ENCODE measurements at places on chromosomes 13 and 19.
A peak's percentile ranks its signal among the peaks of the same experiment; 100 is the strongest.

GRCh38 chr13:111414341-111414740, 93.9 kb downstream of the TEX29 start:
- DNase-seq, result no peak

DNA sequence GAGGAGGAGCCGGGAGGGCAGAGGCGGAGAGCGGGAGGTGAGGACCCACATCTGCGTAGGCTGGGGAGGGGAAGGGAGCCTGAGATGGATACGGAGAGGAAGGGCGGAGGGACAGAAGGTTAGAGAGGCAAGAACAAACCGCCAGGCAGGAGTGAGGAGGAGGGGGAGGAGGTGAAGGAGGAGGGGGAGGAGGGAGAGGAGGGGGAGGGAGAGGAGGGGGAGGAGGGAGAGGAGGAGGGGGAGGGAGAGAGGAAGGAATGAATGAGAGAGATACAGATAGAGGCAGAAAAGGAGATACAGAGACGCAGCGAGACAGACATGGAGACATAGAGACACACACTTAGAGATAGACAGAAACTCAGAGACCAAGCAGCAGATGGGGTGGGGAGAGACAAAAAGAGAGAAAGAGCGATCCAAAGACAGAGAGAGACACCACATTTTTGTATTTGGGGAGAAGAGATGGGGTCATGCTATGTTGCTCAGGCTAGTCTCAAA, 782 bp upstream of the CA11 start:
- DNase-seq, result no peak

DNA sequence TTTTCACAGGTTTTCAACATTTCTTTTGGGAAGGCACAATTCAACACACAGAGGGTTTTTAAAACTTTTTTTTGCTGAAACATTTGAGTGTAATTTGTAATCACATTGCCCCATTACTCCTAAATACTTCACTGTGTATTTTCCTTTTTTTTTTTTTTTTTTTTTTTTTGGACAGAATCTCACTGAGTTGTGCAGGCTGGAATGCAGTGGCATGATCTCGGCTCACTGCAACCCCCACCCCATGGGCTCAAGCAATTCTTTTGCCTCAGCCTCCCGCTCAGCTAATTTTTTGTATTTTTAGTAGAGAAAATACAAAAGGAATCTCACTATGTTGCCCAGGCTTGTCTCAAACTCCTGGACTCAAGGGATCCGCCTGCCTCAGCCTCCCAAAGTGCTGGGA, 14.8 kb upstream of the DNAJC15 start:
- DNase-seq, result no peak

GRCh38 chr19:48755084-48755641, at the start of gene FGF21:
Gene FGF21, plus strand, starts transcription at chr19:48755524. Its CDS starts 713 bp downstream, at chr19:48756237.
- DNase-seq, result no peak

DNA sequence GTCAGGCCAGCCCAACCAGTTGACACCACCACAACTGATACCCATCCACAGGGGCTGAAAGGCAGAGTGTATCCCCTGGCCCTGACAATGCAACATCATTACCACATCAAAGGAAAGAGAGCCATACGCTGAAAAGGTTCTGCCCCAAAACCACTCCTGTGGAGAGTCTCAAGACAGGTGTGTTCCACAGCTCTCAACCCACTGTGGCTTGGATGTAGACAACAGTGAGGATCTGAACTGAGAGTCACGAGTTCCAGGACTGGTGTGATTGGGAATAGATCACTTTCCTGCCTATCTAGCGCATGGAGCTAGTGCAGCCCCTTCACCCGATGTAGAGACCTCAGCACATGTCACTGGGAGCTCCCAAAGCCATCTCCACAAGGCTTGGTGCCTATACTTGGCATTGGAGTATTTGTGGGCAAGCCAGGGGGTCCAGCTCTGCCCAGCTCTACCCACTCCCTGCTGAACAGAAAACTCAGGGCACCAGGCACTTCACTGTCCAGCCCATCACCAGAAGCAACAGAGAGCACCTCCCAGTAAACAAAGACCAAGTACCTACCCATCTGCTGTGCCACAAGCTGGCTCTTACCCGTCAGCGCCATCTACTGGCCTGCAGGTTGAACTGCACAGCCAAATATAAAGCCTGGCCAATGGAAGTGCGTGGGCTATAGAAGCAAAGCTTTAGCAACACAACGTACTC, 579.5 kb downstream of the UQCRFS1 start:
- DNase-seq, result peak; percentile 6

- no peak for DNase-seq
These were observed 1269.7 kb upstream of the SPRY2 start for GRCh38 chr13:81610644-81611043.

DNA sequence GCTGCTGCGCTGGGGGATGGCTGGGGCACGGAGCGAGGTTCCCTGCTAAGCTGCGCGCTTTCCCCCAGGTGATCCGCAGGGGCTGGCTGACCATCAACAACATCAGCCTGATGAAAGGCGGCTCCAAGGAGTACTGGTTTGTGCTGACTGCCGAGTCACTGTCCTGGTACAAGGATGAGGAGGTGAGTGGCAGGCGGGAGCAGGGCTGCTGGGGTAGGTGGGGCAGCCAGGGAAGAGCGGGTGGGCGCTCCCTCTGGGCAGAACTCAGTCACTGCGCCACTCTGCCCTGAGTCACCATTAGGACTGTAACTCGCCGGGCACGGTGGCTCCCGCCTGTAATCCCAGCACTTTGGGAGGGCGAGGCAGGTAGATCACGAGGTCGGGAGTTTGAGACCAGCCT, 23.8 kb downstream of the TMED1 start:
- no peak for DNase-seq

GRCh38 chr13:25024175-25024574, 71.8 kb upstream of the PABPC3 start:
- DNase-seq, result no peak

GRCh38 chr19:1632462-1633268, 19.8 kb downstream of the TCF3 start:
- no peak for DNase-seq

GRCh38 chr19:29083863-29084262, 129.1 kb downstream of the UQCRFS1 start:
- DNase-seq, result no peak

- no peak for DNase-seq
These were observed 136.2 kb downstream of the KLF12 start for GRCh38 chr13:73997964-73998363.

GRCh38 chr13:94201022-94201421, 278.5 kb downstream of the DCT start:
- no peak for DNase-seq

DNA sequence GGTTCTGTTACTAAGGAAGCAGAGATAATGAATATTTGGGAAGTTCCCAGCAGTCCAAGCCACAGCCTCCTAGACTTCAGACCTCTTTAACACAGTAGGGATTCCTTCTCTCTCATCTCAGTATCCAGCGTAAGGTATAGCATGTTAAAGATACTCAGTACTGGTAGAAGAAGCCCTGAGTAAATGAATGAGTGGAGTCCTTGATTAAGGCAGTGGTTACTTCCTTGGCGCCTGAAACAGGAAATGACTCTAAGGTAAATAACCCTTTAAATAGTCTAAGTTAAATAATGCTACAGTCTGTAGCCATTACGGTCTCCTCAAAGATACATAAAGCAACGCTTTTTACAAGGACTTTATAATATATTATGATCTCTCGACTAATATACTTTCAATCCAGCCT, 650.8 kb upstream of the MIR17HG start:
- DNase-seq, result no peak

GRCh38 chr19:41947091-41947490, 12.0 kb downstream of the RABAC1 start:
- DNase-seq, result no peak

- no peak for DNase-seq
These were observed 47.2 kb downstream of the C13orf42 start for GRCh38 chr13:51063909-51064308.

GRCh38 chr19:14395262-14395661, 14.0 kb downstream of the ADGRE5 start:
- DNase-seq, result no peak

DNA sequence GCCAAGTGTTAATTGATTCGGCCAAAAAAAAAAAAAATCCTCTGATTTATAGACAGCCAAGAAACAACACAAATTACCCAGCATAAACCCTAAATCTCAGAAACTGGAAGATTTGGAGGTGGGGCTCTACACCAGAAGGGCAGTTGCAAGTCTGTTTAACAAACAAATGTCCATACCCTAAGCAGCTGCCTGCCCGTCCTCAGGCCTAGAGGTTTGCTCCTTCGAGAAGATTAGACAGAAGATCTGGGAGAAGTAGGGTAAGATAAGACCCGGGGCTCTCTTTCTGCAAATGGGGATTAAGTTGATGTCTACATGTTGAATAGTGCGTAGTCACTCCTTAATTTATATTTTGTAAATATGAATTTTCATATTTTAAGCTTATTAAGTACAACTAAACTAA, 3.4 kb upstream of the N4BP2L1 start:
- no peak for DNase-seq

GRCh38 chr13:44382635-44383145, 9.1 kb downstream of the SERP2 start:
- no peak for DNase-seq

- no peak for DNase-seq
These were observed 3.9 kb upstream of the B9D2 start for GRCh38 chr19:41367848-41368301.

- DNase-seq, result no peak
These were observed 247.3 kb downstream of the KCTD12 start for GRCh38 chr13:76638882-76639281.

DNA sequence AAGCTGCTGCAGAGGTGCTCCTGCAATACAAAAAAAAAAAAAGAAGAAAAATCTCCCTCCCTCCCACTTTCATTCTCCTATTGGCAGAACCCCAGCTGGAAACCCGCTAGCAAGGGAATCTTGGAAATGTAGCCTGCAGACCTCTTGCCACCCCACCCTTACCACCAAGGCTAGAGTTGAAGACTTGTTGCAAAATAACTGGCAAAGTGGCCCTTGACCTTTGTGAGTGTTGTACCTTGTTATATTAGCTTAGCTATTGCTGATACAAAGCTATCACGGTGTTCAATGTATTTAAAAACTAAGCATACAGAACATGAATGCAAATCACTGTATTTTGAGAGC, 57.5 kb upstream of the KCTD4 start:
- DNase-seq, result no peak

- no peak for DNase-seq
These were observed 7.7 kb upstream of the NANOS2 start for GRCh38 chr19:45922281-45922680.

- no peak for DNase-seq
These were observed 212.9 kb downstream of the PCDH9 start for GRCh38 chr13:67017276-67017675.

DNA sequence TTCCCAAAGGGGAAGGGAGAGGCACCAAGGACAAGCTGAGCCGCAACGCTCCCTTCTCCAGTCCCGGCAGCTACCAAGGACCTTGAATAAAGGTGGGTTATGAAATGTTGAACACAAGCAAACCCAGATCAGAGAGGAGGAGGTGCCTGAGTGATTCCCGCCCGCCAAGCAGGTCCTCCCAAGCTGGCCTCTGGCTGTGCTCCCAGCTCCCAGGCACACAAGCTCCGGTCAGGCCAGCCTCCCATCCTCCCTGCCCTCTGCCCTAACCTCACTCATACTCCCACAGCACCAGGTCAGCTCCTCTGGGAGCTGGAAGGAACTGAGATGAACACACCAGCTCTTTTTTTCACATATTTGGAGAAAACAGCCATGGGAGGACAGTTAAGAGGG, 3.7 kb downstream of the NAPA start:
- DNase-seq, result no peak

DNA sequence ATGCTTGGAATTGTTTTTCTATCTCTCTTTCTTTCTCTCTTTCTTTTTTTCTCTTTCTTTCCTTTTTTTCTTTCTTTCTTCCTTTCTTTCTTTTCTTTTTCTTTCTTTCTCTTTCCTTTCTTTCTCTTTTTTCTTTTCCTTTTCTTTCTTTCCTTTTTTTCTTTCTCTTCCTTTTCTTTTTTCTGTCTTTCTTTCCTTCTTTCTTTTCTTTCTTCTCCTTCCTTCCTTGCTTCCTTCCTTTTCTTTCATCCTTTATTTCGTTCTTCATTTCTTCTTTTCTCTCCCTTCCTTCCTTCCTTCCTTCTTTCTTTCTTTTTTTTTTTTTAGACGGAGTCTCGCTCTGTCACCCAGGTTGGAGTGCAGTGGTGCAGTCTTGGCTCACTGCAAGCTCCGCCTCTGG, 1.9 kb upstream of the MEX3D start:
- DNase-seq, result no peak

DNA sequence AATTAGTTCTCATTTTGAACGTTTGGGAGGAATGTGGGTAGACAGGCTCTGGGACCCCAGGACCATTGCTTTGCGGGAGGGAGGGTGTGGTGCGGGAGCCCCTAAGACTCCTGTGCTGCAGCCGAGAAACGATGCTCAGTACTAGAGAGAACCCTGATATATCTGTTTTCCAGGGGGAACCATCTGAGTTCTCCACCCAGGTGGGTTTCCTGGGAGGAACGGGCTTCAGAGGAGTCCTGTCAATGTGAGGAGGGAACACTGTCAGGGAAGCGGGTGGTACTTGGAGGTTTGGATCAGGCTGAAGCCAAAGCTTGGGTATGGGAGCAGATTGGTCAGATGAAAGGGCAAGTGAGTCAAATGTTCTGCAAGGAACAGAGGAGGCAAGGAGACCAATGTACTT, 358.0 kb downstream of the FGF9 start:
- DNase-seq, result no peak

DNA sequence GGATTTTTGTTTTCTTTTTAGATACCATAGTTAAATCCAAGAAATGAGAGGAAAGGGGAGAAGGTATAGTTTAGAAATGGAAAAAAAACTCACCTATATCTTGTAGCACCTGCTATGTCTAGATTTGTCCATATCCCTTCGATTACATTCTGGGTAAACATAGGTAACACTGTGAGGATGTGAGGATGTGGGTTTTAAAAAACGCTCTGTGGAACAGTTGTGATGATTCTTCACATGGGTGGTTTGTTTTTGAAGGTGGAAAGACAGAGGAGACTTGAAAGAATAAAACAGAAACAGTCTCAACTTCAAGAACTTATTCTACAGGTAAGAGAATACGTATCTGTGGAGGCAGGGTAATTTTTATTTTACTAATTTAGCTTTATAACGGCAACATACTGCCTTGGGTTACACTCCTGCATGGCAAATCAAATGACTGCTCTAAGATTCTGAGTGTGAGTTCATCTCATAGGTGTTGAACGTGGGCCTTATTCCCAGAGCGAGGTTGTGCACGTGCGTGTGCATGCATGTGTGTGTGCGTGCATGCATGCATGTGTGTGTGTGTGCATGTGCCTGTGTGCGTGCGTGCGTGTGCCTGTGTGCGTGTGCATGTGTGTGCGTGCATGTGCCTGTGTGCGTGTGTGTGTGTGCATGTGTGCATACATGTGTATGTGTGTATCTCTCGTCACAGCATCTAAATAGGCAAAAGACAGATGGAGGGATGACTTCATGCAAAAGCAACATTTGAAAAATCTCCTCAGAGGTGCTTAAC, 23.5 kb downstream of the ATP4B start:
- no peak for DNase-seq

DNA sequence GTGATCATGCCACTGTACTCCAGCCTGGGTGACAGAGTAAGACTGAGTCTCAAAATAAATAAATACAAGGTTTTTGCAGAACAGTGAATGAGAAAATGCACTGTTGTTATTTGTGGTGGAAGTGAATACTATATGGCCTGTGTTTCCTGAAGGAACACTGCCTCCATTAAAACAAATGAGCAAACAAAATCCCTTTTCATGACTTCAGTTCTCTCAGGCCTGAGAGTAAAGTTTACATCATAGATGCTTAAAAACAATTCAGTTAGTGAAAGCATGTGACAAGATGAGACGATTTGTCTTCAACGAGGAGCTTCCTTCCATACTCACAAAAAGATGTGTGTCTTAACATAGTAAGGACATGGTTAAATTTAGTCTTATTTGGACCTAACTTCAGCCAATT, 14.4 kb downstream of the SPINT2 start:
- no peak for DNase-seq

- no peak for DNase-seq
These were observed 56.0 kb downstream of the ZAR1L start for GRCh38 chr13:32259116-32259515.

Data from activated CD4-positive, alpha-beta T cell treated with anti-CD3 and anti-CD28 coated beads for 24 hours (primary cell).